Kidney glomerular epithelial cell (primary cell): ENCODE measurements at places on chromosomes 11 and 22.

DNA sequence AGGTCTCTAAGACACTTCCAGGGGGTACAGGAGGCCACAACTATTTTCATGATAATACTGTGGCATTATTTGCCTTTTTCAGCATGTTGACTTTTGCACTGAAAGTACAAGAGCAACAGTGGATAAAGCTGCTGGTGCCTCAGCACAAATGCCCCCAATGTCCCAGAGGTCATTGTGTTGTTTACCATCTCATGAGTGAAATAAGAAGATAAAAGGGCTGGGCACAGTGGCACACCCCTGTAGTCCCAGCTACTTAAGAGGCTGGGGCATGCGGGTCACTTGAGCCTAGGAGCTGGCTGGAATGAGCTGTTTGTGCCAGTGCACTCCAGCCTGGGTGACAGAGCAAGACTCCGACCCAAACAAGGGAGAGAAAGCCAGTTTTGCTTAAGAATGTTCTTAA is 72.6 kb upstream of the RAB1B start:
- no peak for DNase-seq

DNA sequence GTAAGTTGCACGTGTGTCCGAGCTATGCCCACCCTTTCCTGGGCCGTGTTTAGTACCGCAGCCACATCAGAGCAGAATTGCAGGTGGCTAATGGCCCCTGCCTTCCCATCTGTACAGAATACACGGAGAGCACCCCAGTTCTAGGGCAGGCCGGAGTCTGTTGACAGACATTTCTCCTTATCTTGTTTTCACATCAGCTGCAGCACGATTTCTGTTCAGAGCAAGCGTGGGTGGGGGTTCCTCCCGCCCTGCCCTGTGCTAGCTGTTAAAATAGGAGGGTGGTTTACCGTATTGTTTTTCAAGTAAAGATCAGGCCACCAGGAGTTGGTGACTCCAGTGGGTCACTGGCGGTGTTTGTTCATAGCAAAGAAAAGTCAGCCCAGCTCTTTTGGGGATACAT is 41.1 kb downstream of the UBASH3B start:
- no peak for DNase-seq

DNA sequence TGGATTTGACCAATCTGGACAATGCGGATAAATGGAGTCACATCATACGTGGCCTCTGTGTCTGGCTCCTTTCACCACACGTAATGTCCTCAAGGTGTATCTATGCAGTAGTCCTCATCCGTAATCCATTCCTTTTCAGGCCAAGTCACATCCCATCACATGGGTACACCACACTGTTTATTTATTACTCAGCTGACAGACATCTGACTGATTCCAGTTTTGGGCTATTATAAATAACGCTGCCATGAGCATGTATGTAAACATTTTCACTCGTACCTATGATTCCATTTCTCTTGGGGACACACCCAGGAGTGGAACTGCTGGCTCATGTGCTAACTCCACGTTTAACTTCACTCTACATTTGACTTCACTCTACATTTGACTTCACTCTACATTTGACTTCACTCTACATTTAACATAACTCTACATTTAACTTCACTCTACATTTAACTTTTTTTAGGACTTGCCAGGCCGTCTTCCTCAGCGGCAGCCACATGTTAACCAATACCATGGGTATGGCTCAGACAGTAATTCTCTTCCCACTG is 52.1 kb downstream of the SHANK2 start:
- DNase-seq = no peak

- no peak for DNase-seq
Observed at GRCh38 chr11:116864531-116864930, 27.1 kb upstream of the APOA1 start.

DNA sequence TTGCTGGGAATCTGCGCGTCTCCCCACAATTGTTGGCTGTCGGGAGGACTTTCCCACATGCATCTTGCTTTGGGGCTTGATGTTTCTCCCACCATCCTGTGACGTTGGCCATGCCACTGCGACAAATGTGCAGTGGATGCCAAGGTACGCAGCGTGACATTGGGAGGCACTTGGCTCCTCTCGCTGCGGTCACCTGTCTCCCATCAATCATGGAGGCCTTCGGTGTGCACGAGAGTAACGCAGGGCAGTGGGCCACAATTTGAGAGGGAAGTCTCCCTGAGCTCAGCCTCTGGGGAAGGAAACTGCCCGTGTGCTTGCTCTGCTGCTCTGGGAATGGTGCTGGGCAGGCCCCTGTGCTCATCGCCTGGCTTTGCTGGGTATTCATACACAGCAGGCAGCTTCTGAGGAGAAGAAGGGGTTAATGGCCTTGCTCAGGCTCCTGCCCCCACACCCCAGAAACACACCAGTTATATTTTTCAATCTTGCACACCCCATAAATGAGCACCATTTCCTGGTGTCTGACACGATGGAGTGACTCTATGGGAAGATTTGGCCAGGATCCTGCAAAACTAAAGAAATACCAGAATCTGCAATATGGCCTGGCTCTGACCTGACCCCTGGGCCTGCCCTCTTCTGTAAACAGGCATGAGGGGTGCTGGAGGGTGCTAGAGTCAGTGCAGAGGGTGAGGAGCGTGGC is 153.5 kb downstream of the ADAMTS15 start:
- DNase-seq = no peak

DNA sequence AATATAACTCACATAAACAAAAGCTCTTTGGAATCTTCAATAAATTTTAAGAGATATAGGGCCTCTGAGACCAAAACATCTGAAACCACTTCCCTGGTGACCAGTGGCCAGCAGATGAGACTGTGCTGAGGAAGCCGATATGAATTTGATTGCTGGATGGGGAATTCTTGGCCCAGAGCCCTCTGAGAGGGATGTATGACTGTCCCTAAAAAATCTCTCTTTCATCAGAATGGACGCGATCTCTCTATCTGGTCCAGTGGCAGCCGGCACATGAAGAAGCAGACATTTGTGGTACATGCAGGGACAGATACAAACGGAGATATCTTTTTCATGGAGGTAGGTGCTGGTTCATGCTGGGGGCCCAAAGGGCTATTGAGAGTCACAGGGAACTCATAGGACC is 37.5 kb downstream of the MYBPC3 start:
- no peak for DNase-seq

DNA sequence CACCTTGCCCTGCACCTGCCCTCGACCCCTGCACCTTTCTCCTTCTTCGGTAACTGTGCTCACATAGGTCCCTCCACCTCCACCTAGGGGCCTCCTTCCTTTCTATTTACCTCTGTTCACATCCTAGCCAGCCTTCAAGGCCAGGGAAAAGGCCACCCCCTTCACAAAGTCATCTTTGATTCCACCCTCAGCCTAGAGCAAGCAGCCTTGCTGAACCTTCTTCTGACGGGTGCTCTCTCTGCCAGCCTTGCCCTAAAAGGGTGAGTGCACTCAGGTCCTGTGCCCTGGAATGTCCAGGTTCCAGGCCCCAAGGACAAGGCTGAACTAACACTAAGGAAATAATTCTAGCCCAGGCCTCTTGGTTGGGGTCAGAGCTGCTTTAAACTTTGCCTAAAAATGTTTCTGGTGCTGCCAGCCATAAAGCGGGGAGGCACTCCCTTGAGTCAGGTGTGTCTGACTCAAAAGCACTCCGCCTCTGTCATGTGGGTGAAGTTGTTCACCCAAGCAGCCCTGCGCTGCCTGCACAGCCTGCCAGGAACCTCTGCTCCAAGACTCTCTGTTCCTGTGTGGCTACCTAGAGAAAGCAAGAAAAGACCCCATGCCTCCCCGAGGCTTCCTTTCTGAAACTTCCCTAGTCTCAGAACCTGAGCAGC is 9.2 kb upstream of the FAM83F start:
- DNase-seq = no peak

- no peak for DNase-seq
Observed at GRCh38 chr22:27777128-27777527, 24.4 kb downstream of the MN1 start.

DNA sequence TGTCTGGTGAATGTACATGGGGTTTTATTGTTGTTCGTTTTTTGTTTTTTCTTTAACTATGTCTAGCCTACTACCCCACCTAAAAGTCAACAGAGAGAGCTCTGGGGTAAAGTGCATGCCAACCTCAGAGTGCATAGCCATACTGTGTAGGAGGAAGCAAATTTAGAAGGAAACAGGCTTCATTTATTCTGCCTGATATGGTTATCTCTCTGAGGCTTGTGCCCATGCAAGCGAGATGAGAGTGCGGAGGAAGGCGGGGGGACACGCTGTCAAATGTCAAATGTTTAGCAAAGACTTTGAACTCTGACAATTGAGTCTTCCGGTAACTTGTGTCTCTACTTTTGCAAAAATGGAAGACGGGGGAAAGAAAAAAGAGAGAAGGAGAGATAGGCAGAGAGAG is 295.5 kb downstream of the ETS1 start:
- DNase-seq = no peak

GRCh38 chr11:21895686-21896085 is 297.2 kb upstream of the ANO5 start:
- no peak for DNase-seq

- DNase-seq = no peak
Observed at GRCh38 chr11:78870655-78871054, 296.0 kb upstream of the NARS2 start.

DNA sequence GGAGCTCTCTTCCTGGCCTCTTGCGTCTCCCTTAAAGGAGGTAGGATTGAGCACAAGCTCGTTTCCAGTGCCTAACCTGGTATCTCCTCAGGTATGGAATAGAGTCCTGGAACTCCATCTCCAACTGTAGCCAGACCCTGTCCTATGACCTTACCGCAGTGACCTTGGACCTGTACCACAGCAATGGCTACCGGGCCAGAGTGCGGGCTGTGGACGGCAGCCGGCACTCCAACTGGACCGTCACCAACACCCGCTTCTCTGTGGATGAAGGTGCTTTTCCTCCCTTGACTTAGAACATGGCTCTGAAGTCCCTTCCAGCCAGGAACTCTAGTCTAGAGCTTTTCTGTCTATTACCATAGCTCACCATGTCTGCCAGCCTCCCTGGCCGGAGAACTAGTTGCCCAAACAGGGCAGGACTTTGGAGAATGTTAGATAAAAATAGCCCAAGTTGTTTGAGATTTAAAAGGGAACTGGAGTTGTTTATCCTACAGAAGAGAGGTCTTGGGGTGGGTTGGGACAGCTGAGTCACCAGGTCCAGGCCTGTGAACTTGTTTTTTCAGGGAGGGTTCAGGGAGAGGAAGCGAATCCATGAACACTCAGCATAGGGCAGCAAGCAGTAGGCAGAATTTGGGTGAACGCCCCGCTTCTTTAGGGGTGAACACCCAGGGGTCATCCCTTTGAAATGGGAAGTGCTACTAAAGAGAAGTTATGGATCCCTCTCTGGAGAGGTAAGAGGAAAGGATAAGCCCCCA is 3.3 kb downstream of the IL10RA start:
- no peak for DNase-seq

DNA sequence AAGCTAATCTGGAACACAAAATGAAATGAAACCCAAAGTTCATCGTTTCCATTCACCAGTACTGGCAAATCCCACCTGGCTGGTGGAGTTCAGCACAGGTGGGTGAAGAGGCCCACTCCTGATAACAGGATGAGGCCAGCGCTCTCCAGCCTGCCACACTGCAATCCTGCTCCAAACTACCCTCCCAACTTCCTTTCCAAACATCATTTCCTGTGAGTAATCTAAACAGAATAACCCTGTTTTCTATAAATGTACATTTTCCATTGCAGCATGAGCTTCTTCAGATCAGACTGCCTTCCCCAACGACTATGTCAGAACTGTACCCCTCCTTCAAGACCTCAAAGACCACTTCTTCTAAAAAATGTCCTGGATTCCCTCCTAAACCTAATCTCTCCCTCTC is 15.9 kb upstream of the NFRKB start:
- no peak for DNase-seq

DNA sequence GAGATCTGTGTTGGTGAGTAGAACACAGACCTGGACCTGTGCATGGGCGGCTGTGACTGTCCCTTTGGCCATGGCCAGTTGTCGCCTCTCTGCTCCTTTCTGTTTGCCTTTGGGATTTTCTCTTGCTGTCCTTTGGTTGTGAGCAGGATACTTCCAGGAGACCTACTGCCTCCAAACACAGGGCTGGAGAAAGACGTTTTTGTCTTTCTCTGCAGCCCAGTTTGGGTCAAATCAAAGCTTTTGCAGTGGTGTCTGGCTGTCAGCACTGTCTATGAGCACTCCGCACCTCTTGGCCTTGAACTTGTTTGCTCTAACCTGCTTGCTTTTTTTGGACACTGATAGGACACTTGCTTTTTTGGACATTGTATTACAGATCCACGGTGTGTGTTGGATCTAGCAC is 108.9 kb upstream of the SORL1-AS1 start:
- DNase-seq = no peak

- no peak for DNase-seq
Observed at GRCh38 chr22:25399649-25400151, 164.8 kb upstream of the GRK3 start.

DNA sequence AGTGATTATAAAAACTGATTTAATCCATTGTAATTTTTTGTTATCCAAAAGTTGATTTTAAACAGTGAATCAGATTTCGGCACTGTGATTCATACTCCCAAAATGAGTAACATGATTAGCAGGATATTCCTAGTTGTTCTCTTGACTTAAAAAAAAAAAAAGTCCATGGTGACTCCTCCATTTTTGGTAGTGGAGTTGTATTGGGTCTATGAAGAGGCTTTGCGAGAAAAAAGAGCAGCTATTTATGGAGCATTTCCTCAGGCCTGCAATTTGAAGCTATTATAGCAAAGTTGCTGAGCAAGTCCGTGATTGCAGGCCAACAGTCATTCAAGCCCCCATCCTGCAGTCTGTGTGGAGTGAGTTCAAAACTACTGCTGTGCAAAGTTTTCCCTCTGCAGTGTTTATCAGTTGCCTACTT is 28.8 kb downstream of the YAP1 start:
- no peak for DNase-seq

GRCh38 chr22:17303840-17304779 is 65.2 kb upstream of the CECR2 start:
- no peak for DNase-seq

DNA sequence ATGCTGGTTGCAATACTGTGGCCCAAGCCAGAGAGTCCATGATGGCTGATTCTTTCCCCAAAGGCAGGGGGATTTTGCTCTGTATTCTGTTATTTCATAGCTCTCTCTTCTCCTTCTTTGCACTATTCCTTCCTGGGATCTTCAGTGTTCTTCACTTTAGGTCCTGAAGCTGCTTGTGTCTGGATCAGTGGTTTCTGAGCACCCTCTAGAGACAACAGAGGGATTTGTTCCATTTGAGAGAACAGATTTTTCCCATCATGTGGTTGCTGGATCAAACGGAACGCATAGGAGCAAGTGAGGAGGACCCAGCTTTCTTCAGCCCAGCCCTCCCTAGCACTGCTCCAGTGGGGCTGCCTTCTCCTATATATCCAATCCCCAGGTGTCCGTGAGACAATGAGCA is 68.7 kb upstream of the SYN3 start:
- no peak for DNase-seq
